ENCODE measurements at places on chromosomes 16 and 17.

DNA sequence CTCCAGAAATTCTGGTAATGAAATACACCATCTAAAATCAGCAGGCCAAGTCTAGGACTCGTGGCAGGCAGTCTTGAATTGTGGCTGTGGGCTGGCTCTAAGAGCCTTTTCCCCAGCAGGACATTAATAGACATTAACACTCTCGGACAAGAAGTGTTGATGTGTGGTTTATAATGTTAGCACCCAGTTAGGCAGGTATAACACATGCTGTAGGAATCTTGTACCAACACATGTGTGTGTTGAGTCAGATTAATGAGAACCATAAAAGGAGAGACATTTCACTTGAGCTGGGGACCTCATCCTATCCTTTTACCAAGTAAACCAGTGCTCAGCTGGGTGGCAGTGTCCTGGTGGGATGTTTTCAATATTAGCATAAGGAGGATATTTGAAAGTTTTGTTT, 264.5 kb downstream of the FTO start:
- DNase-seq: no peak

DNA sequence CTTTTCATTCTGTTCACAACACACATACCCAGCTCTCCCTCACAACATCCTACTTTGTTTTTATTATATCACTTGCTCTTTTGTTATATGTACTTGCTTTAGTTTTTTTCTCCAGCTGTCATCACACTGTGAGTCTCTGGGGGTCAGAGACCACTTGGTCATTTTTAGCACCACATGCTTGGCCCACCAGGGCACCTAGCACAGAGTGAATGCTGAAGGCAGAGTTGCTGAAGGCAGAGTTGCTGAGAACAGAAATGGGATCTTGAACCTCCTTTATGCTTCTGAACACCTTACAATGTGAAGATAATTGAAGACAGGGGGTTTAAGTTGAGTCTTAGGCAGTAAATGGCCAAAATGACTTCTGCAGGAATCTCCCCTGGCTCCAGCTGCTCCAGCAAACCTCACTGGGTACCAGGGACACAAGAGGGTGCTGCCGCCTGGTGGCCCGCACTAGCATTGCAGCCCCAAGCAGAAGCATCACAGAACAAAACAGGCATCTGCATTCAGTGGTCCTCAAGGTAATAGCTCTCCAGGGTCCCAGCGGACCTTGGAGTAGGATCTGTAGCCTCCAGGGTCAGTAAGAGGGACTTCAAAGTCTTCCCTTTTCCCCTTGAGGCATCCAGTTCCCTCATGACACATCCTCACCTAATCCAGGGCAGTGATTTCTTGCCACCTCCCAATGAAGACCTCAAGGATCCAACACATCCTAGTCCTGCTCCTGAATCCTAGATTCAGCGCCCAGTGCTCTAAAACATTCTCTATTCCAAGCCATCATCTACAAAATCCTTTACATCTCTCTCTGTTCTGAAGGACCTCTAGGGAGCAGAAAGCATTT, 1972.6 kb downstream of the TP53TG3F start:
- DNase-seq: peak; percentile 26

DNA sequence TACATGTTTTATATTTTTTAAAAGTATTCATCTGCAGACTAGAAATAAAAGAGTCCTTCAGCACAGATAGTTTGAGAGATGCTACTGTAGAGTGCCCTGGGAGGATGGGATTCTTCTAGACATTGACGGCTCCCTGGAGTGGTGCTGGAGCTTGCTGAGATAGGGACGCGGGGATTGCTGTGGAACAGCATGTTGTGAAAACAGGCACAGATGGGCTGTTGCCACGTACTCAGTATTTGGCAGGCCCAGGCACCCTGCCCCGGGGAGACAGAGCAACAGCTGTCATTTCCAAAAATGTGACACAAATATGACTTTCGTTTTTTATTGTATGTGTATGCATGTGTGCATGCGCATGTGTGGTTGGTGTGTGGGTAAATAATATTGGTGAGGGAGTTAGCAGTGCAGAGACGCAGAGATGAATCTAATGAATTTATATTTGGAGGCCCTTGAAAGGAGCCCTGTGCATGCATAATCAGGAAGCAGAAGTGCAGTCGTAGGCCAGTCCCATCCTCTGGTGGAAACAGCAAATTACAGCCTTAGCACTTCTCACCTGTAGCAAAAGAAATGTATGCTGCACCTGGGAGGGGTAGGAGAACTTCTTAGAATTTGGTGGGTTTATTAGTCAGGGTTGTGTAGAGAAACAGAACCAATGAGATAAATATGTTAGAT, 6.2 kb upstream of the ABCA8 start:
- no peak for DNase-seq

- no peak for DNase-seq
Observed at GRCh38 chr16:70694088-70694867, 8.4 kb upstream of the MTSS2 start.

DNA sequence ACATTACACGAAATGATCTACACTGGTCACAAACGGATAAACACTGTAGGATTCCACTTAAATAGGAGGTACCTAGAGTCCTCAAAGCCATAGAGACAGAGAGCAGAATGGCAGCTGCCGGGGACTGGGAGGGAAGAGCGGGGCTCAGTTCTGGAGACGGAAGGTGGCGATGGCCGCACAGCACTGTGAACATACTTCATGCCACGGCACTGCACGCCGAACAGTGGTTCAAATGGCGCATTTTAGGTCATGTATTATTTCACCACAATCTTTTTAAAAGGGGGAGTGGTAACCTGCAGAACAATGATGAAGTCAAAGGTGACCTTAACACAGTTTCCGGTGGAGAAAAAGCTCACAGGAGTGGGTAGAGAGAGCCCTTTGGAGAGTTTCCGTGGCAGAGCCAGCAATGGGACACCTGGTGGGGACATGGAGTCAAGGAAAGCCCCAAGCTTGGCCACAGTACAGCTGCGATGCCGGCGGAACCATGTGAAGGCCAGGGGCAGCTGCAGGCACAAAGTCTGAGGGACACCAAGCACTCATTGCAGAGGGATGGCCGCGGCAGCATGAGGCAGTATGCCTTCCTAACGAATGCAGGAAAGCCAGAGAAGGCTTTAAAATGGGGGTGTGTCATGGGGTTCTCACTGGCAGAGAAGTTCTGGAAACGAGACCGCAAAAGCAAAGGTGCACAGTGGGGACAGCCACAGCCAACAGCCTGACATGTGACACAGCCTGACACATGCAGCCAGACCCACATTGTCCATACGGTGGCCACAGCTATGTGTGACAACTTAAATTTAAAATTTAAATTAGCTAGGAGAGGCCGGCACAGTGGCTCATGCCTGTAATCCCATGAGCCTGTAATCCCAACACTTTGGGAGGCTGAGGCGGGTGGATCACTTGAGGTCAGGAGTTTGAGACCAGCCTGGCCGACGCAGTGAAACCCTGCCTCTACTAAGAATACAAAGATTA, 7.3 kb downstream of the FLCN start:
- DNase-seq: no peak

DNA sequence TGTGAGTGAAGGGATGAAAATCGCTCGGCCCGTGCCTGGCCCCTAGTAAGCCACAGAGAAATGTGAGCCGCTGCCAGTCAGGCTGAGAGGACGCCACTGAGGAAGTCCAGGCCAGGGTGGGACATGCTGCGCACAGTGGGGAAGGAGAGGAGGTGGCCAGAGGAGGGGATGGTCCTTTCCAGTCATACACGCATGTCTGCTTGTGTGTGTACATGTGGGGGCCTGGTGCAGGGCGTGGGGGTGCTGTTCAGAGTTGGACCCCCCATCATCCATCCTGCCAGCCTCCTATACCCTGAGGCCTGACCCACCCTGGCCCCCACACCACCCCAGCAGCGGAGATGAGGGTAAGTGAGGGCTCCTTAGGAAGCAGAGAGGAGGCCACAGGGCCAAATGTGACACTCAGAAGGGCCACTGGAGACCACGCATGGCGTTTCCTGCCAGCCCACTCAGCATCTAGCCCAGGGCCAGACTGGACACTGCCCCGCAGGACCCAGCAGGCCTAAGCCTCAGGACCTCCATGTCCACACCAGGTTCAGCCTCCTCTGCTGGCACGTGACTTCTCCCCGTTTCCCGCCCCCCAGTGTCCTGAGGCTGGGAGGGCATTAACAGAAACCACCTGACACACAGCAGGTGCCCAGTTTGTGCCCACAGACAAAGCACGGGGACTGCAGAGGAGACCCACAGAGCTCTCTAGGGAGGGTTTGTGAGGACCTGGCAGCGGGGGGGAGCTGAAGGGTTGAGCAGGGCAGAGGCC, 7.0 kb downstream of the DOC2A start:
- no peak for DNase-seq

DNA sequence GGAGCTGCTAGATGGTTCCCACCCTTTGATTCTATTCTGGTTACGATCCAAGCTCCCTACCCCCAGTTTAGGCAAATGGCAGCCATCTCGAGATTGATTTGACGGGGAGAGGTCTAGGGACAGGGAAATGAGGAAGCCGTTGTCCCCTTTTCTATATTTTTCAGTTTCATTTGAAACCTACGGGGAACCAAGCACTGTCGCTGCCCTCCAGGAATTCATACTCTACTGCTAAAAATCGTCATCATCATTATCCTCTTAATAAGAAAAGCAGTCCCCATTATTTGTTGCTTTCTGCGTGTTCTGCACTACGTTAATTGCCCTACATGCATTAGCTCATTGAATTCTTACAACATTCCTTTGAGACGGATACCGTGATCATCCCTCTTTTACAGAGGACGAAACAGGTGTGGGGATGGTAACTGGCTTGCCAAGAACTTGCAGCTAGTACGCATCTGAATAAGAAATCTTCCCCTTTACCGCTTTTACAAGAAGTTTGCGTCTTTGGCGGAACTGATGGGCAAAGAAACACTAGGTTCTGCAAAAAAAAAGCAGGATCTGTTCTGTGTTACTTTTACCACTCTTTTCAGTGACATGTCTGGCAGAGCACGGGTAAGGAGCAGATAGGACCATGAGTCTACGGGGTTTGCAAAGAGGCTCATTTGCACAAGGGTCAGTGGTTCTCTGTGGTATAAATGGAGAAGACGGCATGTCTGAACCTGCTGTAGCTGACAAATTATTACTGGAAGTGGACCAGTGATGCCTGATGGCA, 1.1 kb downstream of the CCP110 start:
- DNase-seq: no peak

GRCh38 chr17:80941743-80942422, 49.8 kb upstream of the CHMP6 start:
- DNase-seq: no peak

GRCh38 chr16:49754495-49755312, 101.2 kb downstream of the ZNF423 start:
- no peak for DNase-seq

GRCh38 chr16:85398050-85398451, 215.1 kb upstream of the GSE1 start:
- DNase-seq: no peak

GRCh38 chr17:16953347-16953746, 18.6 kb downstream of the TNFRSF13B start:
- no peak for DNase-seq

GRCh38 chr17:15278924-15279477, 13.9 kb upstream of the PMP22 start:
- DNase-seq: no peak

DNA sequence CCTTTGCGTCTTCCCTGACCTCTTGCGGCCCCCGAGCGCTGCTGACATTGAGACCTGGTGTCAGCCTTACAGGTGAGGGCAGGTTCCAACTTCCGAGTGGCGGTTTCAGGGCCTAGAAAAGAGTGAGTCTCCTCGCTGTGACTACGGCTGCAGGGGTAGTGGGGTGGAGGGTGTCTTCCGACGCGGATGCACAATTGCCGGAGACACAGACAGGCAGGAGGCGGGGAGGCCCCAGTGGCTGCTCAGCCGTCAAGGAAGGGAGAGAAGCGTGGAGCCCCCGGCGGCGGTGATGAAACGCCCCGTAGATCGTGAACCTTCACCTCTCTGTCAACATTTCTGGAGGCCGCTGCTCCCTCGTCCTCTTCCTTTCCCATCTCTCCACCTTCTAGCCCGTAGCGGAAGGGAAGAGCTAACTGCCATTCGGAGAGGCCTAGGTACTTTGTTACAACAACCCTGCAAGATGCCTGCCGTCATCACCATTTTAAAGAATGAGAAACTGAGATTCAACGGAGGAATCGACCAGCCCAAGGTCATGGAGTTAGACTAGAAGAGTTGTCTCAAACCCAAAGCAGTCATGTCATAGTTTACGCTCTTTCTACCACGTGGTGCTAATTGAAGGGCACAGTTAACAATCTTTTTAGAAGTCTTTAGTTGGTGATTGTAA, 485 bp downstream of the DNAJA3 start:
- DNase-seq: no peak

Data from hypothalamus (tissue), 51 donors.